Urinary bladder (tissue), 4 donors: ENCODE measurements at places on chromosomes 1 and 21.

GRCh38 chr1:2855206-2856065 is 53.9 kb upstream of the TTC34 start:
- no peak for DNase-seq

DNA sequence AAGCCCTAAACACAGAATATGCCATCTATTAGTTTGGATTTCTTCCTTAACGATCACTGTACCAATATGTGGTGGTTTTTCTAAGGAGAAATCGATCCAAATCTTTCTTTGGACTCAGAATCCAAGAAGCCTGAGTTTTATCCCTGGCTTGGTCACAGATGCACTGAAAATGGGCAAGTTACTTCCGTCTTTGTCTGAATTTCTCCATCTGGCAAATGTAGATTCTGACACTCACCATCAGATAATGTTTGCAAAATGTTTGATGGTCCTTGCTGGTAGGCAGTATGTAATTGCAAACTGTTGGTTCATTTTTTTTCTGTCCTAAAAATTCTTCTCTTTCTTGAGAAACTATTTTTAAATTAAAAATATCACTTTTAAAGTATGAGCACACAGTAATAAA is 115.0 kb downstream of the TSEN15 start:
- DNase-seq: no peak

DNA sequence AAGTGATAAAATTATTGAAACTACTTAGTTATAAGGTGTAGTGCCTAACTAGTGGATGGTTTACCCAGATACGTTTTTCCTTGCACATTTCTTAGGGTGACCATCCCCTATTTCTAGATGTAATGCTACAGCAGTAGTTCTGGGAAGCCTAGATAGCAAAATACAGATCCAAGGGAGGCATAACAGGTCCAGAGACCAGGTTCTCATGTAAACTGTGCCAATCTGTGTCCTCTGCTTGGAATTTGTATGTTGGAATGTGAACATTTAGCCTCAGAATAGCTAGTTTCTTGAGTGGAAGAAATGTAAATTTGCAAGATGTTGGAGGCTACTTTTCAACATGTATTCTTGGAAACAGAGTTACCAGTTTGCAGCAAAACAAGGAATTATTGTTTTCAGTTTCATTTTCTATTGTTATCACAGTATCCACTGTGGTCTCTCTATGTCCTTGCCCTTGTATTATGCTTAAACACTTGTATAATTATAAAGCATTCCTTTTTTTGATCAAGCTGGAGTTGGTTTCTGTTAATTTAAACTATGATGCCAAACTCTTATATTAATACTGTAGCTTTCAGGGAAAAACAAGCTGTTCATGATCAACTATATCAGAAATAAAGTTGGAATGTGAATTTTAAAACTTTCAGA is 102.0 kb upstream of the BRINP3 start:
- DNase-seq: no peak

DNA sequence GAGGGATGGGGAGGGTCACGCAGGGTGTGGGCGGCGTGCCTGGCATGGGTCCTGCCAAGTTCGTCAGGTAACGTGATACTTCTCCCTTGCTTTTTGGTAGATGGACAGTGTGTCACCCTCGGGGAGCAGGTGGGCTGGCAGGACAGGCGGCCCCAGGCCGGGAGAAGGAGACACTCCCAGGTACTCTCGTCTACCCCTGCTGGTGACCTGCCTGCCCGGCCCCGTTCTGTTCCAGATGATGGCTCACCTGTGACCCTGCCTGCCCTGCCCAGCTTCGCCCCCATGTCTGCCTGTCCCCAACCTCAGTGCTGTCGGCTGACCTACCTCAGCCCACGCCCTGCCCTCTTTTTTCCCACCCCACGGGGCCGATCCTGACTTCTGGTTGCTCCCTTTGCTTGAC is 144.7 kb downstream of the PCBP3 start:
- no peak for DNase-seq

GRCh38 chr1:79791488-79792218 is 785.1 kb upstream of the ADGRL4 start:
- DNase-seq: no peak

DNA sequence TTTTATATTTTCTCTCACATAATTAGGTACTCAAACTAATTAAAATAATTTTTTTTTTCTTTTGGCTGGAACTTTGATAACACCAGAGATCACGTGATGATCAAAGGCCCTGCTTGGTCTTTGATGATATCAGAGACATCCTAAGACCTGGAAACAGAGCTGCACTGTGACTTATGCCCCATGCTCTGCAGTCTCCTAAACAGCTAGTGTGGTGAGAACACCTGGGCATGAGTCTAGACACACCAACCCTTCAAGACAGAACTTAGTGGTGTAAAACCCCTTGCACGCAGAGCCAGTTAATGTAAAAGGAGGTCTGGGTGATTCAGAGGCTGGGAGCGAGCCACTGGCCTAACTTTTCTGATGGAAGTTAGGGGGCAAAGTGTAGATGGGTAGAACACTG is 70.3 kb downstream of the OMA1 start:
- DNase-seq: no peak

- no peak for DNase-seq
Measured at GRCh38 chr1:11522400-11523235, 43.7 kb downstream of the DISP3 start.

DNA sequence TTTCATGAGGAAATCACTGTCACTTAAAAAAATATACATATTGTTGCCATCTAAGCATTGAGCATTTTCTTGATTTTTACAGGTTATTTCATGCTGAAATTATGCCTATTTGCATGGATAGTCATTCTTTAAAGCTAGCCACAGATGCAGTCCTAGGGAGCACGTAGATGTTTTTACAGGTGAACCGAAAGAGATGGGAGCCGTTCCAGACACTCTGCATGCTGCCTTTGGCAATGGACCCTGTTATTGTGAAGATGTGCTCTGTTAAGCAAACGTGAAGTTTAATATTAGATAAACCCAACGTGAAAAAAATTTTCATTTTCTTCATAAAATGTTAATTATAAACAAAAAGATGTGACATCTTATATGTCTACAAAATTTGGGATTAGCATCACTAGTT is 7.1 kb downstream of the PROX1 start:
- no peak for DNase-seq

DNA sequence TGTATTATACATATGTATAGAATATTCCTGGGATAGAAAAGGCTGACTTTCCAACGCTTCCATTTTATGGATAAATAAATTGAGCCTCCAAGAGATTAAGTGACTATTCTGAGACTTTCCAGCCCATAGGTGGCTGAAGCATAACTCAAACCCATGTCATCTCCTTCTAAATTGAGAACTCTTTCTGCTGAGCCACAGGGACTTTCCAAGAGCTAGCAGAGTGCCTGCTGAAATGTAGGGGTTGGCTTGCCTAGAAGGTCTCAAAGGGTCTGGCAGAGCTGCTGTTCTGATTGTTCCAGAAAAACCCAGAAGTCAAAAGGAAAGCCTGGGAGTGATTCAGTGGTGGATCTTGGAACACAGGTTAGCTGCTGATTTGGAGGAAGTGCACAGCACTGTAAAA is 146.4 kb upstream of the BEND5 start:
- DNase-seq: no peak

- no peak for DNase-seq
Measured at GRCh38 chr1:217392441-217392840, 238.4 kb downstream of the GPATCH2 start.

- DNase-seq: no peak
Measured at GRCh38 chr1:1869469-1869868, 21.4 kb downstream of the GNB1 start.

DNA sequence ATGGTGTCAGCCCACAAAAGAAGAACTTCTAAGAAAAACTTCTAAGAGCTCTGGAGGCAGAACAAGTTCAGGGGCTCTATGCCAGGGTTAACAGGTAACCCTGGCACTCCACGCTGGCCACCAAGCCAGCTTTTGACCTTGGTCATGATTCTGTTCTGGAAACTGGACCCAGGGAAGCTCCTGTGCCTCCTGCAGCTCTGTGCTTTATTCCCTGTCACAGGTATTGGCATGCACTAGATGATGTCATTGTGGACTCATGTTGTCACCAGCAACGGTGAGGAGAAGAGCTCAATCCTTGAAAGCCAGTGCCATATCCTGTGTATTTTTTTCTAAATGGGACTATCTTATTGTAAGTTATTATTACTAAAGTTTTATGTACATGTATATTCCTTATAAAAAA is 56.7 kb upstream of the GCLM start:
- DNase-seq: no peak

- DNase-seq: no peak
Measured at GRCh38 chr1:16279186-16279585, 42.2 kb upstream of the CPLANE2 start.

DNA sequence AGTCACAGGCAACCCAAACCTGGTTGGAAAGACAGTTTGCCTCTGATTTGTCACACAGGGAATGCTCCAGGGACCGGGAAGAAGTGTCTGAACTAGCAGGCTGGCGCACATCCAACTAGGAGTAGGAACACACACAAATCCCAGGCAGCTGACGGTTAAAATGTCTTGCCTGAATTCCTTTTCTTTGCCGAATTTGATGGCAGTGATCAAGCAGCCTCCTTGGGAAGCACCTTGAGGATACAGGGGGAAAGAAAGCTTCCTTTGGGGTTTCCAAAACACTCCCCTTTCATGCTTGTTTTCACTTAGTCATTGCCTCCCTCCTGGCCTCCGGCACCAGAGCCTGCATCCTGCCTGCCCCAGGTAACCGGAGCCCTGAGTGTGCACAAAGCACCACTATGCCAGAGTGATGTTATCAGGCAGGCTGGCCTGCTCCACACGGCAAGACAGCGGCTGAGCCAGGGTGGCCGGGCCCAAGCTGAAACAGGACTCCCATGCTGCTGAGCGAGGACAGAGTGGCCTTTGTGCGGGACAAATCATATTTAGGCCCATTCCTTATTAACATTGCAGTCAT is 193.8 kb downstream of the LMX1A start:
- peak; percentile 21 for DNase-seq

DNA sequence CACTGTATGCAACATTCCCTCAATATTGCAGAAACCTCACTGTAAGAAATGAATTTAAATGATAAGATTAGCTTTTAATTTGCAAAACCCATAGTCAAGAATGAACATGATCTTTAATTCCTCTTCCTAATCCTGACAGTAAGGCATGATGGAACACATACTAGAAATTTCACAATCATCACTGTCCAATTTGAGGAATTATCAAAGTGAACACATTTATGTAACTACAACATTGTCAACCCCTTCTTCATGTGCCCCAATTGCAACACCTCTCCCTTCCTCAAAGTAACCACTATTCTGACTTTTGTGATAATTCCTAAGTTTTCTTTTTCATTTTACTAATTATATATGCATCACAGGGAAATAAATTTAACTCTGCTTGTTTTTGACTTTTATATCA is 103.1 kb downstream of the LHX8 start:
- no peak for DNase-seq

GRCh38 chr1:179883745-179884138 is 1.7 kb downstream of the TOR1AIP1 start:
- no peak for DNase-seq

- DNase-seq: no peak
Measured at GRCh38 chr1:19720174-19720573, 55.5 kb downstream of the HTR6 start.
